ENCODE measurements at places on chromosomes 12 and 14.

GRCh38 chr12:63308671-63309070 lies 157.7 kb upstream of the AVPR1A start:
- no peak for DNase-seq

- no peak for DNase-seq
Observed at GRCh38 chr12:68790081-68790951, 17.7 kb upstream of the MDM2 start.

- DNase-seq: no peak
Observed at GRCh38 chr12:104712477-104712876, 245.6 kb downstream of the SLC41A2 start.

GRCh38 chr12:130433834-130434233 lies 96.1 kb downstream of the PIWIL1 start:
- DNase-seq: no peak

DNA sequence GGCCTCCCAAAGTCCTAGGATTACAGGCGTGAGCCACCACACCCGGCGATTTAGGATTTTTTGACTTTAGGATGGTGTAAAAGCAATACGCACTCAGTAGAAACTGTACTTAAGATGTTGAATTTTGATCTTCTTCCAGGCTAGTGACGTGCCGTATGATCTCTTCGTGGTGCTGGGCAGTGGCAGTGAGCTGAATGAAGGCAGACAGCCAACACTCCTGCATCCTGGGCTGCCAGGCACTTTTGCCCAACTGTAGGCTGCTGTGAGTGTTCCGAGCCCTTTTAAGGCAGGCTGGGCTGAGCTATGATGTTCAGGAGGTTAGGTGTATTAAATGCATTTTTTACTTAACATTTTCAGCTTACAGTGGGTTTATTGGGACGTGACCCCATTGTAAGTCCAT lies 21.3 kb downstream of the IL31 start:
- no peak for DNase-seq

- peak; percentile 13 for DNase-seq
Observed at GRCh38 chr14:65255583-65256461, 153.5 kb upstream of the MAX start.

Data from nephron progenitor cell (in vitro differentiated cells).